T-helper 9 cell (primary cell): ENCODE measurements at places on chromosomes 1 and 21.

GRCh38 chr1:154182344-154183045, 9.4 kb downstream of the TPM3 start:
- DNase-seq: peak; percentile 51

GRCh38 chr21:46411691-46412090, 47.0 kb upstream of the DIP2A start:
- no peak for DNase-seq

DNA sequence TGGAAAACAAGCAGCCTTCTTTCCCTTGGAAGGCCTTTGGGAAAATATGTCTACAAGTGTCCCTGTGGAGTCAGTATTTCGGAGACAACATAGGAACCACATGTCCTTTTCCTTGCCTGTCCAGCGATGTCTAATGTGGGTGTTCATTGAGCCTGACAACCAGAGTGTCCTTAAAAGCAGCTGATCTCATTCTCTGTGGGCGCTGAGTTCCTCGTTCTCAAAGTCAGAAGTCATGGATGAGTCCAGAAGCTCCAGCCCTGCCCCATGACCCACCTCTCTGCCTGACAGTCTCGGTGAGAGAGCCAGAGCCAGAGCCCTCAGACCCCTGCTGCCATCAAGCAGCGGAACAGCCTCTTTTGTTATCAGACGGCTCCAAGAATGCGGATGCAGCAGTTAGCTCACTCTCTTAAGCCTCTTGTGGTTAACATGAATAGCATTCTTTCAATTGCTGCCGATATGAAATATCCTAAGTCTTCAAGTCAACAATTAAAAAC, 329.2 kb downstream of the TGFB2 start:
- DNase-seq: no peak

GRCh38 chr1:175191659-175192058, 917 bp downstream of the KIAA0040 start:
- DNase-seq: no peak

GRCh38 chr21:38985568-38986378, 180.0 kb downstream of the ETS2 start:
- no peak for DNase-seq

DNA sequence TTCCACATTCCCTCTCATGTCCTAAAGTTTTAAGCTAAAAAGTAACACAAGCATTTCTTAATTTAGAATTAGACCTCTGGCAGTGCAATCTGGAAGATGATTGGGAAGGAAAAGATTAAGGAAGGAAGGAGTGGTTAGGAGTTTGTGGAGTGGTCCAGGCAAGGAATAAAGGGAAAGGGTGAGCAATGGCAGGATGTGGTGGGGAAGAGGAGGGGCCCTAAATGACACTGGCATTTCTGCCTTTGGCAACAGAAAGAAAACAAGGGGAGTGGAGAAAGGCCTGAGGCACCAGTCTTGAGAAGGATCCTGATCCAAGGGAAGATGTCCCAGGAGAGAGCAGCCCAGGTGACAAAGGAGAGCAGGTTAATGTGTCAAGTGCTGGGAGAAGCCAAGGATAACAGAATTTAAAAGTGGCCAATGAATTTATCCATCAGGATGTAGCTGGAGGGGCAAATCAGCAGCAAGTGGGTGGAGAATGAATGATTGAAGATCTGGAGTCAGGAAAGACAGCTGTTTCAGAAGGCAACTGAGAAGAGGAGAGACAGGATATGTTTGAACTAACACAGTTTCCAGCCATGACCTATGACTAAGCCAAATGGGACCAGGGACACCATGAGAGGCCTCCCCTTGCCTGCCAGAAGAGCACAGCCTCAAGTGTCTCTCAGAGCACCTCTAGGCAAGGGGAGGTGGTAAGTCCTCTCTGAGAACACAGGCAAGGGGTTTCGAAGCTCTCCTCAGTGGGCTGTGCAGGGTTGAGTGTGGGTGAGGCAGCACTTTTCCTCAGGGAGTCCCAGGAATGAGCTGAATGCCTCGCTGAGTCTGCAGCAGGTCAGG, 20.9 kb upstream of the LY9 start:
- no peak for DNase-seq

DNA sequence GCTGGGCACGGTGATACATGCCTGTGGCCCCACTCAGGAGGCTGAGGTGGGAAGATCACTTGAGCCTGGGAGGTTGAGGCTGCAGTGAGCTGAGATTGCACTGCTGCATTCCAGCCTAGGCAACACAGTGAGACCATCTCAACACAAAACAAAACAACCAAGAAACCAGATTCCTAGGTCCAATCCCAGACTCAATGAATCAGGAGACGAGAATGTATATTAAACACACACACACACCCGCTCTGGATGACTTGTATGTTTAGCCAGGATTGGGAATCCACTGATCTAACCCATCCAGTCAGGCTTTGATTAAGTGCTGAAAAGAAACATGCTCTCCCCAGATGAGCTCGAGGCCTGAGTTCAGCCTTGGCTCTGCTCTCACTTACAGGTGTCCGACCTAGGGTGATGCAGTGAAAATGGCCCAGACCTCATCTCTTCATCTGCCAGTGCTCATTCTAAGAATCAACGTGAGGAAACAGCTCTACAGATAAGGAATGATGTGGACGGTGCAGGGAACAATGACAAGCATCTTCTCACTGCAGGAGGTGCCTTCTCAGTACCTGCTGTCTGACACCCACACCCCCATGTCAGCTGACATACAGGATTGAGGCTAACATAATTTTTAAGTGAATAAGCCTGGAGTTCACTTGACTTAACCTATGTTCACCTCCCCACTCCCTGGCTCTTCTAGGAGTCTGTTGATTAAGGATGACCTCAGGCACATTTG, 15.3 kb upstream of the SRSF4 start:
- no peak for DNase-seq

DNA sequence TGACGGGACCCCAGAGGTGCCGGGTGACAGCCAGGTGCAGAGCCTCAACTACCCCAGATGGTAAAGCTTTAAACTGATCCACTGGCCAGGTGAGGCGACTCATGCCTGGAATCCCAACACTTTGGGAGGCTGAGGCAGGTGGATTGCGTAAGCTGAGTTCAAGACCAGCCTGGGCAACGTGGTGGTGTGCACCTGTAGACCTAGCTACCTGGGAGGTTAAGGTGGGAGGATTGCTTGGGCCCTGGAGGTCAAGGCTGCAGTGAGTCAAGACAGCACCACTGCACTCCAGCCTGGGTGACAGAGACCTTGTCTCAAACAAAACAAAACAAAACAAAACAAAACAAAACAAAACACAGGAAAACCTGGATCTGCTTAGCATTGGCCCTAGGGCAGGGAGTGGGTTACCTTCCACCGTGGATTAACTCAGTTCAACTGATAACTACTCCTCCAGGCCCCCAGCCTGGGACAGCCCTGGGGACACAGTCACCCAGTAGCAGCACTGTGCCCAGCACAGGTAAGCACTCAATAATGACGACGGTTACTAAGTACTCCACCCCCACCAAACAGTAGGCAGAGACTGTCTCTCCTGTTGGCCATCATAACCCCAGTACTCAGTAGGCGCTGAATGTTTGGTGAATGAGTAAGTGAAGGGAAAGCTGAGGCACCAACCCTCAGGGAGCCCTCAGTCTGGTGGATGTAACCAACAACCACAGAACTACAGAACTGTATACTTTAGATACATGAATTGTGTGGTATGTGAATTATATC, 21.6 kb downstream of the SLC66A1 start:
- DNase-seq: no peak

DNA sequence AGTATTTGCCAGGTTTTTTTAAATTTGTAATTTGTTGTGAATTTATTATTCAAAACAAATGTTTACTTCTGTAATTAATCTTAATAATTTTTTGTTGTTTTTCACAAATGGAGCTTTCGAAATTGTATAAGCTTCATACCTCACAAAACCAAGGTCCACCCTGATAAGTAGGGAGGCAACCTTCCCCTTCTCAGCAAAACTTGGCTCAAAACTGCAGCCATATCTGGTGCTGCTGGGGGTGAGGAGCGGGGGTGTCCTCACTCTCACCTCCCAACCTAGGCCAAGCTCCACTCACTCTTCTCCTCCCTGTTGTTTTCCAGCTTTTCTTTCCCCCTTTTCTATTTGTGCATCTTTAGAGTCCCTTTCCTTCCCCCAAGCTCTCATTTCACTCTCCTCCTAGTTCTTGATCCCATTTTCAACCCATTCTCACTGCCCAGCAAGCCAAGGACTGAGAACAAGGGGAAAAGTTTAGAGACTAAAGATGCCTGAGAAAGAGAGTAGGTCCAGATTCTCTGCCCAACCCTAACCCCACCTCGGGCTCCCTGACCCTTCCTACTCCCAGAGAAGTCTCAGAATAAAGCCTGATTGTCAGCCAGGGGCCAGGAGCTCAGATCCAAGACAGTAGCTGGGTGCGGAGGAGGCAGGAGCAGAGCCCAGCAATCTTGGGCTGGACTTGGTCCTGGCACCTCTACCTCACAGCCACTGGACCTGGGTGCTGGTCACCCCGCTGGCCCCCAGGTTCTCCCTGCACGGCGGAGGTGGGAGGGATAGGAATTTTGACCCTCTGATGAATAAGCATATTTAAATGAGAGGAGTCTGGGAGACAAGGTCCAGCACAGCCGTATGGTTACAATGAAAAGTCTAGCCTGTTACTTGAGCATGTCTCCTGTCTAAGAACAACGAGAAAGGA, 8.3 kb upstream of the CFAP45 start:
- no peak for DNase-seq

GRCh38 chr1:17434601-17435000, 4.9 kb downstream of the RCC2 start:
- no peak for DNase-seq

GRCh38 chr1:1625824-1626206, 6.2 kb upstream of the MMP23B start:
- no peak for DNase-seq

- no peak for DNase-seq
These were observed 6.6 kb downstream of the UBL4B start for GRCh38 chr1:110118636-110119396.
